ENCODE measurements at places on chromosomes 2 and 18. TPM values are rescaled to one million over a fixed set of nuclear protein-coding genes. Genes with fewer than 3 reads are reported as not detected.

- no peaks in the 10 kb centered on the region for H3K27me3 ChIP-seq
- peak; percentile 50 for DNase-seq
- peaks cover 27% of the 10 kb centered on the region for H3K36me3 ChIP-seq
- H3K4me3 ChIP-seq = no peak overlapping the region
Observed at GRCh38 chr2:73225513-73226360, 7.3 kb downstream of the PRADC1 start.

DNA sequence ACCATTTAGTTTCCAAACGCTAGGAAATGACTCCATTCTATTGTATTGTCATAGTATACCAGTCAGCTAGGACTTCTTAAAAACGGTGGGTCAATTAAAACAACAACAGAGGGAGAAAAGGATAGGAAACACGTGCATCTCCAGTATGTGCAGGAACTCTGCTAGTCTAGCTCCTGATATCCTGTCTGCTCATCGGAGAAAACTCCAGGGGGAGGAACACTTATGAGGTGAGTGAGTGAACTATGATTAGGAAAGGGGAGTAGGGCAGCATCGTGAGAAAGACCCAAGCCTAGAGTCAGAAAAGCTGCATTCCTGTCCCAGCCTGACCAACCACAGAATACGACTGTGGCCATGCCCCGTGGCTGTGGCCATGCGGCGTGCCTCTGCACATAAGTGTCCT is 34.2 kb downstream of the DTNB start:
- no peaks in the 10 kb centered on the region for H3K4me1 ChIP-seq
- no peaks in the 10 kb centered on the region for H3K27me3 ChIP-seq
- H3K36me3 ChIP-seq = no peaks in the 10 kb centered on the region
- DNase-seq = no peak
- H3K27ac ChIP-seq = no peak overlapping the region

- H3K4me1 ChIP-seq = peaks cover 13% of the 10 kb centered on the region
- no peak for DNase-seq
- peak overlapping the region; percentile 97 for H3K4me3 ChIP-seq
- peaks cover 6% of the 10 kb centered on the region for H3K27me3 ChIP-seq
- H3K36me3 ChIP-seq = peaks cover 3% of the 10 kb centered on the region
- no peak overlapping the region for H3K27ac ChIP-seq
Observed at GRCh38 chr2:119679846-119680245, 845 bp downstream of the TMEM177 start.

GRCh38 chr18:63157293-63158011 is 162.1 kb downstream of the BCL2 start:
- peaks cover 13% of the 10 kb centered on the region for H3K4me1 ChIP-seq
- no peak overlapping the region for H3K4me3 ChIP-seq
- H3K36me3 ChIP-seq = no peaks in the 10 kb centered on the region
- H3K27ac ChIP-seq = no peak overlapping the region

DNA sequence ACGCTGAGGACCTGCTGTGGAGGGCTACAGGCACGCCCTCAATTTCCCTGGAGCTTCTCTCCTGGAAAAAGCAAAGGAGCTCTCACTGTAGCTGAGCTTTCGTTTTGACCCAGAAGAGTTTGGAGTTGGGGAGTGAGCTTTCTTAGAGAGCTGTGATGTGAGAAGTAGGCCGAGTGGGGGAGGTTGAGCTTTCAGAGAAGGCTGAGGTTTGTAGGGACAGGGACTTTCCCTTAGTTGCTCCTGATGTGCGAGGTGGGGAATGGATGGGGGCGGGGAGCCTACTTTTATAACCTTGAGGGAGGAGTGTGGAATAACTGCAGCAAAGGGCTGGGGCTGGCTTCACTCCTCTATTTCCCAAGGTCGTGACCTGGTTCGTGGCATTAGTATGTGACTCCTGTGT is 47.1 kb downstream of the ZNF532 start:
- DNase-seq = no peak
- no peaks in the 10 kb centered on the region for H3K36me3 ChIP-seq
- peaks cover 29% of the 10 kb centered on the region for H3K4me1 ChIP-seq
- peak overlapping the region; percentile 54 for H3K27ac ChIP-seq

GRCh38 chr2:158567208-158567607 is 110.5 kb downstream of the PKP4 start:
- no peak overlapping the region for H3K4me3 ChIP-seq
- no peaks in the 10 kb centered on the region for H3K36me3 ChIP-seq
- H3K4me1 ChIP-seq = no peaks in the 10 kb centered on the region
- DNase-seq = no peak

GRCh38 chr2:19899985-19900930 is 1.5 kb downstream of the TTC32 start:
- no peak for DNase-seq
- peak overlapping the region; percentile 85 for H3K4me3 ChIP-seq
- no peaks in the 10 kb centered on the region for H3K27me3 ChIP-seq
- peak overlapping the region; percentile 91 for H3K27ac ChIP-seq
- no peaks in the 10 kb centered on the region for H3K36me3 ChIP-seq

- no peaks in the 10 kb centered on the region for H3K27me3 ChIP-seq
- no peak overlapping the region for H3K4me3 ChIP-seq
- H3K4me1 ChIP-seq = no peaks in the 10 kb centered on the region
- DNase-seq = no peak
- H3K27ac ChIP-seq = no peak overlapping the region
Observed at GRCh38 chr2:3151153-3151918, 226.3 kb downstream of the EIPR1 start.

DNA sequence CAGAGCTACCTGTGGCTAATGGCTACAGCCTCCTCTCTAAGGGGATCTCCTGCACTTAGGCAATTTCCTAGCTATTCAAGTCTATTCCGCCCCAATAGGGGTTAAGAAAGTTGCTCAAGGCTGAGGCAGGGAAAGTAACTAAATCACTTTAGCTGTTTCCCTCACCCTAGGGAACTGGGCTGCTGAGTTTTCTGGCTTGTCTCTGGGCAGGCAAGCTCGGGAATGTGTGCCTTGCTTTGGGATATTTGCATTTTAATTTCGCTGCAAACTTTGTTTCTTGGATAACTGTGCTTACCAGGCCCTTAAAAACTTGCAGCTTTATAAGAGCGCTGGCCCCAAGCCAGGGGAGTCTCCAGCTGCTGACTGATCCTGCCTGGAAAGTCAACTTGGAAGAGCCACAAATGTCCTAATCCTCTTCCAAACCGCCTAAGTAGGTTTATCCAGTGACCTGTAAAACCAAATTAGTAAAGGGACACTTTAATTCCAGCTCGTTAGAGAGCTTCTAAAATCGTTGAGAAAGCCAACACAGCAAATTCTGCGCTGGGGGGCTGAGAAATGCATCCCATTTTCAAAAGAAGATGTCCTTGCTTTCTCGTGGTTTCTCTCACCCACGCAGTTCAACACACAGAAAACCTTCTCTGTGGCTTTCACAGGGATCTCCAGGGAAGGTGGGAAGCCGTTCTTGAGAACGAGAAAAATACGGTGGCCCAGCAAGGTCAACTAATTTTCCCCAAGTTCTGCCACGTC is 59.5 kb upstream of the SP3 start:
- no peak for DNase-seq
- peak overlapping the region; percentile 37 for H3K4me3 ChIP-seq
- no peaks in the 10 kb centered on the region for H3K36me3 ChIP-seq
- peak overlapping the region; percentile 75 for H3K27ac ChIP-seq
- peaks cover 25% of the 10 kb centered on the region for H3K4me1 ChIP-seq
- no peaks in the 10 kb centered on the region for H3K27me3 ChIP-seq

DNA sequence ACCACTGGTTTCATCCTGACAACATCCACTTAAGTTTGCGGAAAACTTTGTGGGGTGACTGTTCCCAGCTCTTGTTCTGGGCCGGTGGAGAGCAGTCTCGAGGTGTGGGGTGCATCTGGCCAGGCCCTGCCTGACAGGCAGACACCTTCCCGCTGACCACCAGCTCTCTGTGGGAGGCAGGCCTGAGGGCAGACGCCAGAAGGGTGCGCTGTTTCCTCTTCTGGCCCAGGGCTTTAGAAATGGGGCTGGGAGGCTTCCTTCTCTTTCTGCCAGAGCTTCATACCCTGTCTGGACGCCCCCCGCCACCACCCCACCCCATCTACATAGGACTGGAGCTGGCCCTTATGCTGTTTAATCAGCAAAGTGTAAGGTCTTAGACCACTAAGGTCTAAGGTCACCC is 263.8 kb downstream of the LOXHD1 start:
- DNase-seq = no peak
- no peaks in the 10 kb centered on the region for H3K4me1 ChIP-seq
- H3K36me3 ChIP-seq = no peaks in the 10 kb centered on the region
- no peak overlapping the region for H3K27ac ChIP-seq
- no peaks in the 10 kb centered on the region for H3K27me3 ChIP-seq

DNA sequence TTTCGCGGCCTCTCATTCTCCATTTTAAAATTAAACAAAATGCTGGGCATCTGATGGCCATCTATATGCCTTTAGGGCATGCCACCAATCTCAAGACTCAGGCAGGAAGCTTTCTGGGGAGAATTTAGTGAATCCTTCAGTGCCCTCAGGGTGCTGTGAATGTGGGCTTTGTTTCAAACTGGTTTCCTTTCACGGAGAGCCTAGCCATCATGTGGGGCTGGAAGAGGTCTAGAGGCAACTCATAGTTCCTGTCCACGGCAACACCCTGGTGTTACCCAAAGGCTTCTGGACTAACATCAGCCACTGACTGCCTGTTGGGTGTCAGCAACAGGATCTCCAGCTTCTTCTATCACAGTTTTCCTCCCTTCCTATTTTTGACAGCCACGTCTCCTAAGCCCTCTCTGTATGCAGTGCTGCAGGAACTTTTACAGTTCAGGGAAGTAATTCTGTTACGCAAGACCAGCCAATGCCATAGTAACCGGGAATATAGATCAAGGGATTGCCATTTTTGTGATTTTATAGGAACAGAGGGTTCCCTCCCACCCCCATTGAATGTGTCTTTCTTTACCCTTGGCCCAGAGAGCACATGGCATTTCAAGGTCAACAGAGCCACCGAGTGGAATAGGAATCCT is 7.9 kb upstream of the WDR33 start:
- no peak overlapping the region for H3K4me3 ChIP-seq
- no peaks in the 10 kb centered on the region for H3K36me3 ChIP-seq
- peaks cover 9% of the 10 kb centered on the region for H3K27me3 ChIP-seq
- H3K27ac ChIP-seq = no peak overlapping the region
- DNase-seq = no peak

DNA sequence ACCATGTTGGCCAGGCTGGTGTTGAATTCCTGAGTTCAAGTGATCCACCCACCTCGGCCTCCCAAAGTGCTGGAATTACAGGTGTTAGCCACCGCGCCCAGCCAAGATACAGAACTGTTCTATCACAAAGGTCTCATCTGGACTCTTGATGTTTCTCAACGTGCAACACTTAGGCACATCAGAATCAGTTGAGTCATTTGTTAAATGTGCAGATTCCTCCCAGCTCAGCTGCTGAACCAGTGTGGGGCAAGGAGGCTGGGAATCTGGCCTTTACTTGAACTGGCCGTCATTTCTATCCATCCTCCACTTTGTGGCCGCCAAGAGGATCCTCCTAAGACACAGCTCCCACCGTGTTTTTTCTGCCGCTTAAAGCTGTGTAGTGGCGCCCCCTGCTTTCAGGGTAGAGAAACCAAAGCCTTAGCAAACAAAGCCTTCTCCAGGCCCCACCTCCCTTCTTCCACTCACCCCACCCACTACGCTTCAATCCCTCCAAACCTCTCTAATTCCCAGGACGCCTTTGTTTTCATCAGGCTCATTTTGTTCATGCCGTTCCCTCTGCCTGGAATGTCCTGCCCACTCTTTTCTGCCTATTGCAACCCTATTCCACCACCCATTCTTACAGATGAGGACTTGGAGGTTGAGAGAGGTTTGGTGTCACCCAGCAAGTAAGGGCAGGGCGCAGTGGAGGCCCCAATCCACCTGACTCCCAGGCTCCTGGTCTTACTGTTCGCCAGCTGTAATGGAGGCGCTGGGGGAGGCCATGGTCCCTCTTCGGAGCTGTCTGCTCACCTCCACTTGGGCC is 776 bp upstream of the SPEG start:
- peak; percentile 95 for DNase-seq
- H3K4me3 ChIP-seq = no peak overlapping the region
- peak overlapping the region; percentile 24 for H3K27ac ChIP-seq
- H3K27me3 ChIP-seq = peaks cover 4% of the 10 kb centered on the region

DNA sequence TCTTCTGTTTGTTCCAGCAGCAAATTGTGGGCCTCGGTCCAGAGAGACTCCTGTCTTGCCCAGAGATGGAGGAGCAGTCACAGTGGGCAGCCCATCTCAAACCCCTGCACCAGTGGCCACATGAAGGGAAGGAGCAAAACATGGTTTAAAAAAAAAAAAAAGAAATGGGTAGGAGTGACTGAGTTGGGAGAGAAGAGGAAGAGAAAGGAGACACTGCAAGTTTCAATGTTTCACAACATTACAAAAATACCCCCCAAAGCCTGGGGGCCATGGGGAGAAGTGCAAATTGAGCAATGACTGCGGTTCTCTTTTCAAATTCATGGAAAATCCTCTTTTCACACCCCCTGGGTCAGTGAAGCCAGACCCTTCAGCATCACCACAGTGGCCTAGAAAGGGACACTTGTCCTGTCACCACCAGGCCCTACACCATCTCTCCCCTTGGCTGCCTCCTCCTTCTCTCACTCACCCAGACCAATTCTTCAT is 117.1 kb downstream of the ZFP36L2 start:
- H3K27ac ChIP-seq = no peak overlapping the region
- H3K4me1 ChIP-seq = peaks cover 25% of the 10 kb centered on the region
- H3K27me3 ChIP-seq = no peaks in the 10 kb centered on the region
- DNase-seq = no peak
- no peaks in the 10 kb centered on the region for H3K36me3 ChIP-seq

DNA sequence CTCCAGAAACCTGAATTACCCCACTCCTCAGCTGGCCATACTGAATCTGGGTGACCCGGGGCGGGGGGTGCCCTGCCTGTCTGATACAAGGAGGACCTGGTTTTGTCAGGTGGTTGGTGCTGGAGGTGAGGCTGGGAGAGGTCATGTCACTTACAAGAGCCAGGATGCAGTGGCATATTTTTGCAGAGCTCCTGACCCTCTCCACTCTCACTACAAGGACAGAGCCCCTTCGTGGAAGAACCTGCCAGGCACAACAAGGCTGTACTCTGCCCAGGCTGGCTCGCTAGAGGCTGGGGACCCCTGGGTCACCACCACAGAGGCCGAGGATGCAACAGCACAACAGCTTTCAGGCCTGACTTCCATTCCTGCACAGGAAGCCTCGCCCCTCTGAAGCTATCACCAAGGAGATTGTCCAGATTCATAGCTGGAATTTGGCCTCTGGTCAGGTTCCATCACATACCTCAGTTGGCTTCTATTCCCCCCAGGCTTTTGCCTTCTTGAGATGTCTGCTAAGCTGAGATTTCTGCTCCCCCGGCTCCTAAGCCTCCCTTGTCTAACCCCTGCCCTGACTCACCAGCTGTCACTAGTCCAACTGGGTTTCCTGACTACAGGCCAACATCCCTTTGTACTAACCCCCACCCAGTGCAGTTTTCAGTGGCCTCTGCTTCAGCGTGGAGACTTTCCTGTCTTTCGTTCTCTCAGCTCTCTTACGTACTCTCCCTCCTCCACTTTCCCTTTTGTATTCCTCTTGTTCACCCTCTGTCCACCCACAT is 132.5 kb upstream of the EPAS1 start:
- no peak overlapping the region for H3K4me3 ChIP-seq
- no peaks in the 10 kb centered on the region for H3K36me3 ChIP-seq
- peak; percentile 97 for DNase-seq
- peaks cover 25% of the 10 kb centered on the region for H3K4me1 ChIP-seq
- H3K27ac ChIP-seq = peak overlapping the region; percentile 14

FIGN gene
- 2.5 TPM for total RNA-seq

RRM2 gene
- total RNA-seq = 7.4 TPM

MCM6 gene
- 14.5 TPM for total RNA-seq
